ENCODE measurements at places on chromosomes 11 and 22.

- no peak for DNase-seq
These were observed 76.3 kb downstream of the PAK1 start for GRCh38 chr11:77397631-77398030.

DNA sequence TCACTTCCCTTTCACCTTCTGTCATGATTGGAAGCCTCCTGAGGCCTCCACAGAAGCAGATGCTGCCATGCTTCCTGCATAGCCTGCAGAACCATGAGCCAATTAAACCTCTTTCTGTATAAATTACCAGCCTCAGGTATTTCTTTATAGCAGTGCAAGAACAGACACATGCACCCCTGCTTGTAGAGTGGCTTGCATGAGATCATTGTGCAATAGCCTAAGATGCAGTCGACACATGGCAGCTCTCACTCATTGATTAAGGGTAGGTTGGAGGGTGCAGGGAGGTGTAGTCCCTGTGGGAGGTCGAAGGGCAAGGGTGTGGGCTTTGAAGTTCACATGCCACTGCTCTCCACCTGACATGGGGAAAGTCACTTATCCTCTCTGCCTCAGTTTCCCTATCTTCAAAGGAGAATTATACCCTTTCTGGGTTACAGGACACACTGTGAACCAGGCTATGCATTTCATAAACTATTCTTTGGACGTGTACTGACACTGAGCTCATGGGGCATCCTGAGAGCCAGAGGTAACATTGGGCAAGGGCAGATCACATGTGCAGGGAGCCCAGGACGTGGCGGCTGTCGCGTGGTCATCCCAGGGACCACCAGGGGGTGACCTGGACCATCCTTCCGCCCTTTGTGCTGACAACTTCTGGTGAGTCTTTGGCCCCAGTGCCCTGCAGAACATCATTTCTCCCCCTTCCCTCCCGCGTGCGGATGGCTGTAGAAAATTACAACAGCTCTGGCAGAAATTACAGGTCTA is 69.2 kb upstream of the SHANK2 start:
- no peak for DNase-seq

- peak; percentile 70 for DNase-seq
These were observed 3.9 kb upstream of the ABCG4 start for GRCh38 chr11:119144825-119145486.

GRCh38 chr22:39314251-39314971 is 5.0 kb downstream of the RPL3 start:
- DNase-seq: no peak

DNA sequence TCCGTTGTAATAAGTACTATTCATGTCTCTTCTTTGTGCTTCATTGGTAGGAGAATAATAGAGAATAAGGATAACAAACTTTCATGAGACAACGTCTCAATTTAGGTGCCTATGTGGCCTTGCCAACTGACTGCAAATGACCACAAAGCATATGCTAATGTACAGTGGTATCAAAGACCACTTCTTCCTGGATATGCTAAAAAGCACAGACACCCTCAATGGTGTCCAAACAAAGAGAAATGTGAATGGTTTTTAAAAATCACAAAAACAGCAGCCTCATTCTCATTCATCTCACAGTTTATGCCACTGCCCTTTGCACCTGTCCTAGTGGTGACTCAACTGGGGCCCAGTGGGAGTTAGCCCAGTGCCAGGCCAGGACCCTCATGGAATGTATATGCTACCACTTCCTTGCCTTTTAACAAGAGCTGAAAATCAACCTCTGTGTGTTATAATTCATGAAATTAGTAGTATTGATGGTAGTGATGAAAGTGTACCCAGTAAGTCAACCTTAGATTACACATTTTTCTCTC is 65.2 kb upstream of the MTMR2 start:
- no peak for DNase-seq

- peak; percentile 56 for DNase-seq
These were observed 93.8 kb upstream of the CLPB start for GRCh38 chr11:72528121-72528520.
